ENCODE measurements at places on chromosomes 5 and 9.
A peak's percentile ranks its signal among the peaks of the same experiment; 100 is the strongest.

GRCh38 chr5:66222455-66222854 lies 78.4 kb downstream of the SREK1 start:
- DNase-seq = no peak

DNA sequence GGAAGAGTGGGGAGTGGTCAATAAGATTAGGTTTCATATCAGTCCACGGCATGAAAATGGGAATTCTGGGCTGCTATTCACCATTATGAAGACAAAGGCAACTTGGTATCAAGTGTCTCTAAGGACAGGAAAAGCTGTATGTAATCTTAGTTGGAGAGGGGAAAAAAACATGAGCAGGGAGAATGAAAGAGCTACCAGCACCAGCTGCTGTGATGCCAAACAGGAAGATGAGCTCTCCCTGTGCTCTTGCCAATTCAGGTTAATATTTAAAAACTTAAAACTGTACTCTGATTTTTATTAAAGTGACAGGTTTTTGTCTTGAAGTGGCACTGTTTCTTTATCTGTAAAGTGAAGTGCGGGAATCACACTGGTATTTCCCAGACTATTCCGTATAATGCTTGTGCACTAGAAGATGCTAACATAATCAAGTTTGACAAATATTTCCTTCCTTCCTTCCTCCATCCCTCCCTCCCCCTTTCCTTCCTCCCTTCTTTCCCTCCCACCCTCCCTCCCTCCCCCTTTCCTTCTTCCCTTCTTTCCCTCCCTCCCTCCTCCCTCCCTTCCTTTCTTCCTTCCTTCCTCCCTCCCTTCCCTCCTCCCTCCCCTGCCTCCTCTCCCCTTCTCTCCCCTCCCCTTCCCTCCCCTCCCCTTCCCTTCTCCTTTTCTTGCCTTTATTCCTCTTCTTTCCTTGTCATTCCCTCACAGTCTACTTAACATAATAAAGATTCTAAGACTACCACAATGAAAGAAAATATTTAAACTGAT lies 1383.0 kb upstream of the C9orf72 start:
- no peak for DNase-seq

- no peak for DNase-seq
These were observed 82.2 kb upstream of the CXCL14 start for GRCh38 chr5:135660826-135661575.

DNA sequence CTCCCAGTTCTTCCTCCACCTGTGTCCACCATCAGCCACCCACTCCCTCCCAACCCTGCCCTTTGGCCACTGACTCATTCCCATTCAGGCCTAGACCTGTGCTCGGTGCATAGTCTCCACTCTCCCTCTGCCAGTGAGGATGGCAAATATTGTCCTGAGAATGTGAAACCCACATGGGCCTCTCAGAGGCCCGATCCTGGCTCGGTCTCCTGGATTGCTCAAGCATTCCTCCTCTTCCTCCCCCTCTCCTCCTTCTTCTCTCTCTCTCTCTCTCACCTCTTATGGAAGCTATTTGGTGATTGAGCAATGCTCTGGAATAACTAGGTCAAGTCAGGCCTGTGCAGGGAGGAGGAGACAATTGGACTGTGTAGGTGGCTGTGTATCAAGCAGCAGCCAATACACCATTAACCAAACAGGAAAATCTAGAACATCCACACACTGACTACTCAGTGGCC lies 99.9 kb downstream of the KLF4 start:
- DNase-seq = peak; percentile 8

- DNase-seq = no peak
These were observed 64.3 kb upstream of the DMRTA1 start for GRCh38 chr9:22382331-22382730.

GRCh38 chr5:179753971-179754370 lies 21.3 kb downstream of the MAML1 start:
- DNase-seq = no peak

GRCh38 chr5:178286226-178287090 lies 53.9 kb upstream of the PHYKPL start:
- DNase-seq = no peak

GRCh38 chr5:157529002-157529401 lies 46.6 kb downstream of the ADAM19 start:
- DNase-seq = no peak

DNA sequence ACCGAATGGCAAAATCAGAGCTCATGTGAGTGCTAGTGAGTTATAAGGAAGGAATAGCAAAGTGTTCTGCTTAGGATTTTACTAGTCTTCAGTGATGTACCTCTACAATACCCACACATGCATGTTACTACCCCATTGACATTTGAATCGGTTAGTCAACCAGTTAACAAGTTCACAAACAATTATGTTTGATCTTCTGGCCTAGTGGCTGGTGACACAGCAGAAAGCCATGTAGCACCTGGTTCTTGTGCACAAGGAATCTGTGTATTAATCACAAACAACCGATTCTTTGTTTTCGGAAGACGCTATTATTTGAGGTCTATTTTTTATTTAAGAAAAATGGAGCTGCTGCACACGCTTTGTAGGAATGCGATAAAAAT lies 41.9 kb downstream of the NTRK2 start:
- no peak for DNase-seq

DNA sequence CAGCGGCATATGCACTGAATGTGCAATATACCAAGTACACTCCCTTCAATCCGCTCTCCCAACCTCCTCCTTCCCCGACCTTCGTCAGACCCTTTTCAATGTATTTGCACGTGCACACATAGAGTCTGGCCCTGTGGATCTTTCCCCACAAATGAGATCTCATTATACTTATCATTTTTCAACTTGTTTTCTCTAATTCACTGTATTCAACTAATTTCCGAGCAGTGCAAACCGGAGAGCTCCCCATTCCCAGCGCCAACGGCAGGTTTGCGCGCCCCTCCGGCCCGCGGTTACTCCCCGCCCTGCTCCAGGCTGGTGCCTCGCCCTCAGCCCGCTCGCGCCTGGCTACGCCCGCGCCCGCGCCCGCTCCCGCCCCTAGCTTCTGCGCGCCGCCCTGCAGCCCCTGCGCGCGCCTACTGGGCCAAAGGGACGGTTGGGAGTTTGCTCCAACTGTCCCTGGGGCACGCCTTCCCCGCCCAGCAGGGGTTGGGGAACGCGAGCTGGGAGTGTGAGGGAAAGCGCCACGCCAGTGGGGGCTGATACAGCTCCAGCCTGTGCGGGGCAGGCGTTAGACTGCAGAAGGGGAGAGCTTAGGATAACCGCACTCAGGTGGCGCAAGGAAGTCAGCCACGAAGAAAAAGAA lies 3.3 kb upstream of the CDC20B start:
- peak; percentile 75 for DNase-seq

GRCh38 chr9:111131211-111131610 lies 92.9 kb upstream of the LPAR1 start:
- no peak for DNase-seq

GRCh38 chr5:96336351-96336985 lies 96.6 kb downstream of the PCSK1 start:
- peak; percentile 87 for DNase-seq

DNA sequence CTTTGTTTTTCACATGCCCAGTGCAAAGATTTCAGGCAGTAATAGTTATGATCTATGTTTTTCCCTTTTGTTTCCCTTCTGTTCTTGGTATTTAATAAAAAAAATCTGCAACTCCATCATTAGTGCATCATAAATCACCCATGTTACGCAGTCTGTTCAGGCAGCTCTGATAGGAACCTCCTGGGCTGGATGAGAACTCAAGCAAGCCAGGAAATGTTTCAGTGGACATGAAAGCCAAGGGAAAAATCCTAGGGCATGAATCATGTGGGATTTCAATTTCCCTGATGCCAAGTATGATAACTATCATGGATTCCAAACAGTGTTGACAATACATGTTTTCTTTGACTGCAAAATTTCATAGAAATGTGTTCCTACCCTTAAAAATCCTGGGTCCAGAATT lies 119.7 kb upstream of the TARS1 start:
- peak; percentile 97 for DNase-seq

DNA sequence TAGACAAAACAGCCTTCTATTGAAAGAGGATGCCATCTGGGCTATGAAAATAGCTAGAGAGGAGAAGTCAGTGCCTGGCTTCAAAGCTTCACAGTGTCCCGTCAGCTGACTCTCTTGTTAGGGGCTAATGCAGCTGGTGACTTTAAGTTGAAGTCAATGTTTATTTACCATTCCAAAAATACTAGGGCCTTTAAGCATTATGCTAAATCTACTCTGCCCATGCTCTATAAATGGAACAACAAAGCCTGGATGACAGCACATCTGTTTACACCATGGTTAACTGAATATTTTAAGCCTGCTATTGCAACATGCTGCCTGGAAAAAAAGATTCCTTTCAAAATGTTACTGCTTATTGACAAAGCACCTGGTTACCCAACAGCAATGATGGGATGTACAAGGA lies 309.1 kb downstream of the NTRK2 start:
- no peak for DNase-seq

DNA sequence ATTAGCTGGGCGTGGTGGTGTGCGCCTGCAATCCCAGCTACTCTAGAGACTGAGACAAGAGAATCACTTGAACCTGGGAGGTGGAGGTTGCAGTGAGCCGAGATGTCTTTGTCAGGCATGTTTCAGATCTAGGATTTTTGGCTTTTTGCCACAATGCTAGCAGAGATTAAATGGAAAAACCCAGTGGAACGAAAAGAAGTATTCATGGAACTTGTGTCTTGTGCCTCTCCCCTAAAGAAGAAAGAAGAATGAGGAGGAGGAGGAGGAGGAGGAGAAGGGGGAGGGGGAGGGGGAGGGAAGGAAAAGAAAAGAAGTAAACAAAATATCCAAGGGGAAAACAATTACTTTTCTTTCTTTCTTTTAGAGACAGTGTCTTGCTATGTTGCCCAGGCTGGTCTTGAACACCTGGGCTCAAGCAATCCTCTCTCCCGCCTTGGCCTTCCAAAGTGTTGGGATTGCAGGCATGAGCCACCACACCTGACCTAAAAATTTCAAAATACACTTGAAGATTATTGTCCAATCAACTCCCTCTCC lies 106.0 kb downstream of the ARRDC3 start:
- no peak for DNase-seq

GRCh38 chr5:143757116-143757515 lies 54.8 kb upstream of the HMHB1 start:
- DNase-seq = no peak

GRCh38 chr9:129458155-129458661 lies 162.7 kb downstream of the C9orf50 start:
- no peak for DNase-seq

GRCh38 chr5:143758015-143758414 lies 53.9 kb upstream of the HMHB1 start:
- DNase-seq = no peak

- no peak for DNase-seq
These were observed 373.6 kb upstream of the ZNF608 start for GRCh38 chr5:125120012-125120411.

- DNase-seq = peak; percentile 84
These were observed 2.0 kb downstream of the GLIS3 start for GRCh38 chr9:4297786-4298254.

DNA sequence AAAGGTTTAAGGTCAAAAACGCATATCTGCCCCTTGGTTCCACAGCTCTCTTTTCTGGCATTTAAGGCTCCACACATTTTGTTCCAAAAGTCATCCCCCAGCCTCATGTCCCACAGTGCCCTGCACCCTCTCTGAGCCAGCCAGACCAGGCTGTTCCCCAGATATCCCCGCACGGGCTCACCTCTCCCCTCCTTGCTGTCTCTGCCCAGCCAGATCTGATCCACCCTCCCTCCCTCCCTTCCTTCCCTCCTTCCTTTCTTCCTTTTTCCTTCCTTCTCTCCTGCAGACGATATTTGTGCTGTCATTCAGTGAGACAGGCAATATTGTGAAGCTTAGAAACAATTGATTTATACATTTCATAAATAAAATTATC lies 37.0 kb downstream of the DUSP1 start:
- DNase-seq = no peak

GRCh38 chr5:99088309-99088708 lies 159.5 kb upstream of the CHD1 start:
- DNase-seq = no peak

DNA sequence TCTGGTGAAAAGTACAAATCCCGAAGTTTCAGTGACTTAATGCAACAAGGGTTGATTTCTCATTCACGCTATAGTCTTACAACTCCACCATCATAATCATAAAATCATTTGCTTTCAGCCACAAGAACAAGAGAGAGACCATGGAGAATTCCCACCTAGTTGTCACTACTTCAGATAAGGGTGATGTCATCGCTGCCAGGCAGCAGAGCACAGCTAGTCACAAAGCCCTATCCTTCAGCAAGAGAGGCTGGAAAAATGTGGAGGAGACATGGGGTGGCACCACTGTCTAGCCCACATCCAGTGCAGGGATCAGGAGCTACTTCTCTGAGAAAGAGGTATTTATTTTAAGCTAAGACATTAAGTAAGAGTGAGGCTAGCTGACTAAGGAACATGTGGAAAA lies 356.1 kb downstream of the YTHDC2 start:
- no peak for DNase-seq

GRCh38 chr5:109612278-109612905 lies 77.3 kb upstream of the MAN2A1 start:
- no peak for DNase-seq

DNA sequence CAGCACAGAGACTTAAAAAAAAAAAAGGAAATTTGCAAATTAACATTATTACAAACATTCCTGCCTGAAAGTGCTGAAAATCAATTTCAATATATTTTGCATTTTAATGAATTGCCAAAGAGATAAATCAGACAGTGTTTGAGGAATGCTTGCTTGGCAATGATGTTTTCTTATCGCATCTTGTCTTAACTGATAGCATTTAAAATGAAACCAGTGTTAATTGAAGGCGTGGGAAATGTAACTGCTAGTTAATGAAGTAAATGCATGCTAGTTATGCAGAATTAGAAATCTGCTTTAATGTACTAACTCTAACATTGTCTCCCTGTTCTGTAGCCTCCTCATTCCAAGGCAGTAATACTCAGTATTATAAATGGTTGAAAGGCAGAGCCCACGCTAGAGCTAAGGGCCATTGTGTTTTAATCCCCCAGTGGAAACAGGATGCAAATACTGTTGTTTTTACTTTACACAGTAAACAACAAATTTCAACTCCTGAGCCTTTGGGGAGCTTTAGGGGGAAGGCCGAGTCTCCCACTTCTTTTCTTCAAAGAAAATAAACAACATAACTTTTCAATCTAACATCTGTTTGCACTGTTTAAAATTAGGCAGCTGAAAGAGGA lies 586.9 kb downstream of the TLE4 start:
- no peak for DNase-seq

DNA sequence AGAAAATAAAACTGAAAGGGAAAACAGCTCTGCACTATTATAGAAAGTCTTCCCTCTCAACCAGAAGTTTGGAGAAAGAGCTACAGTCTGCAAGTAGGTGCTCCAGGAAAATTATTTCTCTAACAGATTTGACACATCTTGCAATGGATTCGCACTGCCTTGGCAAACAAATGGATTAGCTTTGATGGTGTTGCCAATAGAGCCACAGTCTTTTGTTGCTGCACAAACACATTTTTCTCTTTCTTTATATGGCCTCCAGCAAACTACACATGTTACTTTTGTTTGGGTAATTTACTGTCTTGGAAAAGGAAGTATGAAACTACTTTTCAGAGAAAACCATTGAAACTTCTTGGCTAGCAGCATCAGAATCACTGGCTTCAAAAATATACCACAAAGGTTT lies 523.1 kb downstream of the EFNA5 start:
- no peak for DNase-seq
